ENCODE measurements at places on chromosomes 2 and 18. TPM values are rescaled to one million over a fixed set of nuclear protein-coding genes. Genes with fewer than 3 reads are reported as not detected.

The CYP26B1 gene
- total RNA-seq = 0.32 TPM

DNA sequence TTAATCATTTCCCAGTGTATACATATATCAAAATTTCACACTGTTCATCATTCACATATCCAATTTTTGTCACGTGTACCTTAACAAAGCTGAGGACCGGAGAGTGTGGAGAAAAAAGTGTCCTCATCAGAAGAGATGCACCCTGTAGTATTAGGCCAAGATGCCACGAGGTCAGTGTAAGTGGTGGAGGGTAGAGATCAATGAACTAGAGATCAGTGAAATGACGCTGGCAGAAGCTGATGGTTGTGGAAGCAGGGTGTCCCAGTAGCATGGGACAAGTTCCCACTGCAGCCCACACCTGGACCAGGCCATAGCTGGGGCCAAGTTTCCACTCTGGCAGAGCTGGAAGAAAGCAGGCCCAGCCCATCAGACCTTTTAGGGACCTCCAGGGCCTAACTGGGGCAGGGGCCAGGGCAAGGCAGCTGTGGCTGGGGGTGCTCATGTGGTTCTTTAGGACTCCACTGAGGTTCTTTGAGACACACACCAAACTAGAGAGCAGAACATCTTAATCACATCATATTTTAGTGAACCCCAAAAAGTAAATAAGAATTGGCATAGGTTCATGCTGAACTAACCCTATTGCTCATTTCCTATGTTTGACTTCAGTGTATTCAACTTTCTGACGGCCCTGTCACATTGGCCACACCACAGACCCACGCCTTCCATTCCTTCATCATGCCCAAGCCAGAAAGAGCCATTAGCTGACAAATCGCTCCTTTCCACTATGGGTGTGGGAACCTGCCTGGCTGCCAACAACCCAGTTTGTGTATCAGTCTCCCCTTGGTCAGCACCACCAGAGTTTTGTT, 21.6 kb upstream of the GPR55 start:
- DNase-seq = no peak

DNA sequence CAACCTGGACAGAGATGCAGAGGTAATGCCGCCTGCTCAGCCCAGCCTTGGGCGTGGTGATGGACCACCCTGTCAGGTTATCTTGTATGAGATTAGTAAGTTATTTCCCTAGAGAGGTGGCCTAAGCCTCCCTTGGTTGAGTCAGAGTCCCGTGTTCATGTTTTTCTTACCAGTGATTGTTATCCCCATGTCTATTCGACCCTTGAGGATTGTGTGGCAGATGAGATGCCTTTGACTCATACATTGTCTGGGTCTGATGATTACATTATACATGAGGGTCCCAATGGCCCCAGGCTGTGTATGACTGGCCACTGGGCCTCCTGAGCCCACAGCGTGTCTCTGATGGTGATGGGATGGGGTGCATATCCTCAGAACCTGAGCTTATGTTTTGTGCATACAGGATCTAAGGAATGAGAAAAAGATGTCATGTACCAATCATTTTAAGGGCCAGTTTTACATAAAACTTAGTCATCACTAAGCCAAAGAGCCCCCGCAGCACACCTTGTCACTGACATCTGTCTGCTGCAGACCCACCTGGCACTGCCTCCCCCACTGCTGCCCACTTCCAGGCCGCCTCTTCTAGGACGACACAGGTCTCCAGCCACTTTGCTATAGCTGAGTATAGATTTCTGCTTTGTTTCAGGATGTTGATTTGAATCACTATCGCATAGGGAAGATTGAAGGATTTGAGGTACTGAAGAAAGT, 7.7 kb downstream of the PPP1R7 start:
- DNase-seq = peak; percentile 68

GRCh38 chr2:126949775-126950174, 51.1 kb downstream of the TEX51 start:
- DNase-seq = no peak

- no peak for DNase-seq
Measured at GRCh38 chr2:10788855-10789254, 23.7 kb downstream of the PDIA6 start.

GRCh38 chr2:109172556-109173105, 43.6 kb downstream of the SH3RF3 start:
- DNase-seq = peak; percentile 36

DNA sequence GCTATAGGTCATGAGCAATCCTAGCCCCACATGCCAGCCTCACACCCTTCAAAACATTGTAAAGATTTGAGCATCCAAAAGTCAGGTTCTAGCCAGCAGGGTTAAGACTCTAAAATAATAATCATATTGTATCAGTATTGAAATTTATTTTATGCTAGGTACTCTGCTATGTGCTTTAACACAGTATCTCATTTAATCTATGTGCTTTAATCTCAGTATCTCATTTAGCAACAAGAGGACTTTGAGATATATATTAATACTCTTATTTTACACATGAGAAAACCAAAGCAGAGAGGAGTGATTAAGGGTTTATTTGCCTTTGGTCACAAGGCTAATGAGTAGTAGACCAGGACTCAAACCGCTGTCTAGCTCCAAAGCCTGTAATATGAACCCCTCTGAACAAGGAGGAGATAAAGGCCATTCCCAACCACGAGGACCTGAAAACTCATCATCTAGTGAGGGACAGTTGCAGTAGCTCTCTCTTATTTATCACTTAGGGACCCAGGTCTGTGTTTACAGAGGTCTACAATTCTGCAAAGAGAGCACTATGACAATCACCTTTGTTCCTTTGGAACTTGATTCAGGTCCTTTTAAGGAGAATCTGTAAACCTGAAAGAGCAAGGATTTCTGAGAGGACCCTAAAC, 116.5 kb upstream of the SERTAD2 start:
- peak; percentile 61 for DNase-seq

DNA sequence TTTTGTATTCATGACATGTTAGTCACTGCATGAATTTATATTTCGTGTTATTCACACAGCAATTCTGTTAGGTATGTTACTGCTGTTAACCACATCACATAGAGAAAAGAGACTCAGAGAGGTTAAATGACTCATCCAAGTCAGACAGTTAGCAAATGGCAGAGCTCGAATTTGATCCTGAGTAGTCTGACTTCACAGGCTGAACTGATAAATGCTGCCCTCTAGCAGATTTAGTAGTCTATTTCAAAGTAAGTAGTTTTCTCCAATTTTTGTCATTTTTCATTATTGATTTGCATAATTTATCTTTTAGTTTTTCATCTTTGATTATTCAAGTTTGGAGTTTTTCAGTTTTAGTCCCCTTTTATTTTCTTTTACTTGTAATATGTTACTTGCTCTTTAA, 58.3 kb downstream of the WDR7 start:
- DNase-seq = peak; percentile 90

- no peak for DNase-seq
Measured at GRCh38 chr2:105125920-105126319, 88.1 kb downstream of the MRPS9 start.
